Upper lobe of left lung (tissue), 6 donors: ENCODE measurements at places on chromosomes 16 and 17.

DNA sequence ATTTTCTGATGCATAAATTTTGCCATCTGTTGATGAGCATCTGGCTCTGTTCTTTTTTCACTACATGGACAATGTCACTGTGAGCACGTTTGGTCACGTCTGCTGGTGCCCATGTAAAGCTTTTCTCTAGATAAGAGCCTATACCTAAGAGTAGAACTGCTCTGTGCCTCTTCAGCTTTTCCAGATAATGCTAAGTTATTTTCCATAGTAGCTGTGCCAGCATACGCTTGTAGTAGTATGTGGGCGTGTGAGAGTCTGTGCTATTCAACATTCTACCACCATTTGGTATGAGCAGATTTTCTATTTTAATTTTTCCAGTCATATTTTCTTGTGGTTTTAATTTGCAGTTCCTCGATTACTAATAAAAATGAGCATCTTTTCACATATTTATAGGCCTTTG, 33.2 kb downstream of the VPS35L start:
- H3K4me1 ChIP-seq = no peaks in the 10 kb centered on the region
- no peaks in the 10 kb centered on the region for H3K27me3 ChIP-seq
- no peaks in the 10 kb centered on the region for H3K36me3 ChIP-seq
- DNase-seq = no peak
- no peak overlapping the region for H3K27ac ChIP-seq
- H3K4me3 ChIP-seq = no peak overlapping the region

GRCh38 chr16:81482329-81483063, 37.9 kb downstream of the CMIP start:
- H3K36me3 ChIP-seq = no peaks in the 10 kb centered on the region
- DNase-seq = peak; percentile 61
- H3K4me1 ChIP-seq = peaks cover 99% of the 10 kb centered on the region

- no peaks in the 10 kb centered on the region for H3K4me1 ChIP-seq
- no peaks in the 10 kb centered on the region for H3K27me3 ChIP-seq
- H3K36me3 ChIP-seq = peaks cover 70% of the 10 kb centered on the region
- H3K4me3 ChIP-seq = no peak overlapping the region
Measured at GRCh38 chr16:88588148-88588547, 17.9 kb downstream of the ZC3H18 start.

DNA sequence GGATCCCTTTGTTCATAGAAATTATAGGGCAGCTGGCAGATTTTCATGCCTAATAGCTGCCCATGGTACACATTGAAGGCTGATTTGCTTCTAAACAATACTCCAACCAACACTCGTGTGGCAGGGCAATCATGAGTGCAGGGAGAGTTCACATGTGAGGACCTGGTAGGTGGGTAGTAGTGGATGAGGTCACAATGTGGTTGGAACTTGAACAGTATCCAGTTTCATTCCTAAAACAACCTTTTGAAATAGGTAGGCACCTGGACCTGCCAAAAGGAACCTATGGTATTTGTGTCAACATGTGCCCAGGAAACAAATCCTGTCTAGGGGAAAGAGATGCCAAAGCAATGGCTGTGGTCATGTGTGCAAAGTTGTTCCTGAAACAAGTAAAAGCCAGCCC, 32.8 kb downstream of the CCL4 start:
- no peak overlapping the region for H3K4me3 ChIP-seq
- no peak overlapping the region for H3K27ac ChIP-seq
- no peaks in the 10 kb centered on the region for H3K4me1 ChIP-seq
- H3K27me3 ChIP-seq = no peaks in the 10 kb centered on the region

DNA sequence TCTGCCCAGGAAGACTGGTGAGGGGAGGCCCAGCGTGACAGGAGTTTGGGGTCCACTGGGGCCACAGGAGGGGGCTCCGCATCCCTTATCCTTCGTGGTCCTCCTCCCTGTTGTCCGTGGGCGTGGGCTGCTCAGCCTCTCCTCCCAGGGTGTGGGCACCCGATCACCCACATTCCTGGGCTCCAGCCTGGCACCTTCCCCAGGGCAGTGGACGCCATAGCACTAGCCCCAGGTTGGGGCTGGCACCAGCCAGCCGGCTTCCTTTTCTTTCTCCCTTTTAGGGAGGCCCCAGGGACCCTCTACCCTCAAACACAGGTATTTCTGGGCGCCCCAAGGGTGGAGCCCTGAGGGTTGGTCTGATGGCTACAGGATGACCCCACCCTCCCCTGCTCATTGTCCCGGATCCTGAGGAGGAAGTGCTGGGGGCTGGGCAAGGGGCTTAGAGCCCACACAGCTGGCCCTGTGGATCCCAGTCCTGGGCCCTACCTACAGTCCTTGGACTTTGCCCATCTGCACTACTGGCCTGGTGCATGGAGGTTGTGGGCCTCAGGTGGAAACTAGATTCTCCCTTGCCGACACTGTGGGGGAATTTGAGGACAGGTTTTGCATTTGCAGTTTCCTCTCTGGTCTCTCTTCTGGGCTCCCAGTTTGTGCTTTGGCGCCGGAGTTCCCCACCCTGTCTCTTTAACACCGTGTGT, 1.1 kb downstream of the KIF1C start:
- H3K4me3 ChIP-seq = peak overlapping the region; percentile 100
- peak overlapping the region; percentile 88 for H3K27ac ChIP-seq

- DNase-seq = peak; percentile 48
- H3K27ac ChIP-seq = no peak overlapping the region
- H3K4me1 ChIP-seq = no peaks in the 10 kb centered on the region
- no peaks in the 10 kb centered on the region for H3K27me3 ChIP-seq
- no peaks in the 10 kb centered on the region for H3K36me3 ChIP-seq
Measured at GRCh38 chr16:75227361-75228142, 8.8 kb downstream of the CTRB1 start.

- H3K27ac ChIP-seq = no peak overlapping the region
- H3K4me1 ChIP-seq = peaks cover 13% of the 10 kb centered on the region
- no peak for DNase-seq
- peaks cover 13% of the 10 kb centered on the region for H3K36me3 ChIP-seq
Measured at GRCh38 chr17:750431-751037, 1.5 kb downstream of the GEMIN4 start.

- no peak overlapping the region for H3K4me3 ChIP-seq
- H3K27ac ChIP-seq = no peak overlapping the region
- no peaks in the 10 kb centered on the region for H3K27me3 ChIP-seq
- DNase-seq = no peak
- no peaks in the 10 kb centered on the region for H3K4me1 ChIP-seq
Measured at GRCh38 chr16:54750249-54750648, 180.4 kb upstream of the IRX5 start.
